CD8-positive, alpha-beta memory T cell (primary cell): ENCODE measurements at places on chromosomes 7 and 10.

DNA sequence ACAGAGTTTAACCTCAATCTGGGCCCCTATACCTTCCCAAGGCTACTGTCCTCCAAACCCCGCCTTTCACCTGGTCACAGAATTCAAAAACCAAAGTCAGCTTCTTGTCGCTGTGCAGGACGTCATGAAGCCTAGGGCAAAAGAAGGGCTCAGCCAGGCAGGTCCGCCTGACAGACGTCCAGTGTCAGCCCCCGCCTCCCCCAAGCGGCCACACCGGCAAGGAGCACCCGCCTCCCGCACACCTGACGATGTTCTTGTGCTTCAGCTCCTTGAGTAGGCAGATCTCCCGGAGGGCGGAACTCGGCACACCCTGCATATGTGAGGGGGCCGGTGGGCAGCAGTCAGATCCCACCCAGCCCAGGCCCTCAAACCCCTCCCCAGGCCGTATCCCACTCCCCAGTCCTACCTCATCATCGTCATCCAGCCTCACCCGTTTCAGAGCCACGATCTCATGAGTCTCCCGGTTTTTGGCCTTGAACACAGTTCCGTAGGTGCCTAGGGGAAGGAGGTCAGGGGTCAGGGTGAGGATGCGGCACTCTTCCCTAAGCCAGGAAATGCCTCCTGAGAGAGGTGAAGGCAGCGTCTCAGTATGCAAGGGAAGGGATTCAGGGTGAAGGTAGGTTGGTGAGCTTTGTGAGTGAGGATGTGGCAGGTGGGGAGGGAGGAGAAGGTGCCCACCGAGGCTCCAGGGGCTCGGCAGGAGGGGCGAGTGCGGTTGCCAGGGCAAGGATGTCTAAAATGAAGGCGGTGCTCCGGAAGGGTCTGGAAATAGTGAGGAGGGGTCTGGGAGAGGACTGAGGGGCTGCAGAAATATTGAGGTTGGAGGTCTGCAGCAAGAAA, 811 bp downstream of the CDK5 start:
- no peak for DNase-seq

DNA sequence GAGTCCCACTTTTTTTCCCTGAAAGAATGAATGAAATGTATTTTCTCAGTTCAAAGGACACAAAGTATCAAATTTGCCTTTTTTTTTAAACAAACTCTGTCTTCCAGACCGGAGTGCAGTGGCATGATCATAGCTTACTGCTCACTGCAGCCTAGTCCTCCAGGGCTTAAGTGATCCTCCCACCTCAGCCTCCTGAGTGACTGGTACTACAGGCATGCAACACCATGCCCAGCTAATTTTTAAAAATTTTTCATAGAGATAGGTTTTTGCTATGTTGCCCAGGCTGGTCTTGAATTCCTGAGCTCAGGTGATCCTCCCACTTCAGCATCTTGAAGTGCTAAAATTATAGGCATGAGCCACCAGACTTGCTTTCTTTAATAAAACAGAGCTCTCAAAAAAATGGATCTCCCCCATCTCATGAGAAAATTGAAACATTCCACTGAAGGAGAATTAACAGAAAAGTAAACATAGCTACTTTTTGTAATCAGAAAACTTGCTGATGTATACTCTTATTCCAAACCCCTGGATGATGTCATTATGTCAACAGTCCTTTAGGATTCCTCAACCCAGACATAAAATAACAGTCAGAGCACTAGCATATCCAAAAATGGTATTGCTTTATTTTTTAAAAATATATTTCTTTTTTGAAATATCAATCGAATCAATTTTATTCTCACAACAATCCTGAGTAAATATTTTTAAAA, 12.3 kb upstream of the TRDMT1 start:
- DNase-seq = no peak

DNA sequence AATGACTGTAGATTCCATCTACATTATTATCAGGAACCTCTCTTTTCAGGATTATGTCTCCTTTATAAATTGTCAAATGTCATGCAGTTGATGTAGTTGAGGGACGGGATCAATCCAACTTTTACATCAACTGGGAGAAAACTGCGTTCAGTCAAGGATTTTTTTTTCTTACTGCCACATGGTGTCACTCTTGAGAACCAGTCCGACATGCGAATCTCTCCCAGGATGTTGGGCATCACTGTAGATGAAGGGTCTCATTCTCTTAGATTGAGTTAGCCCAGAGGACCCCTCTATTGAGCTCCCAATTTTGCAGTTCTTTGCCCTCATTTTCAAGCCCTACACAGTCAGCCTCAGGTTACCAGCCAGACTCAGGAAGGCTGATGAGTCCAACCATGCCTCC, 120.3 kb upstream of the PTPRZ1 start:
- no peak for DNase-seq

- peak; percentile 58 for DNase-seq
Observed at GRCh38 chr7:158973440-158973839, 117.1 kb downstream of the DYNC2I1 start.

DNA sequence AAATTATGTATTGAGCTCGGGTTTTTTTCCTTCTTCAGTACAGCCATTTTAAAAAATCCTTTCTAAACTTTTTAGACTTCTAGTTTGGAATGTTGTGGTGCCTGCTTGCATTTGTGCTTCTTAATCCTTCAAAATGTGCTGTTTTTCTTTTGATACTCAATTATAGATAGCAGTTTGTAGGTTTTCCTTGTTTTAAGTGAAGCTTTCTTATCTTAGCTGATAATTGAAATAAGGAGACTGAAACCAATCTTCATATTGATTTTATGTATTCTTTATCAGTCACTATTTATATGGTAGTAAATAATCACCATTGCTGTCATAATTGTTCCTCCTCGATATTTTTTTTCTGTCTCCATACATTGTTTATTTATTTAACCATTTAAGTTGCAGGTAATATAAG, 56.6 kb downstream of the TAF3 start:
- no peak for DNase-seq

DNA sequence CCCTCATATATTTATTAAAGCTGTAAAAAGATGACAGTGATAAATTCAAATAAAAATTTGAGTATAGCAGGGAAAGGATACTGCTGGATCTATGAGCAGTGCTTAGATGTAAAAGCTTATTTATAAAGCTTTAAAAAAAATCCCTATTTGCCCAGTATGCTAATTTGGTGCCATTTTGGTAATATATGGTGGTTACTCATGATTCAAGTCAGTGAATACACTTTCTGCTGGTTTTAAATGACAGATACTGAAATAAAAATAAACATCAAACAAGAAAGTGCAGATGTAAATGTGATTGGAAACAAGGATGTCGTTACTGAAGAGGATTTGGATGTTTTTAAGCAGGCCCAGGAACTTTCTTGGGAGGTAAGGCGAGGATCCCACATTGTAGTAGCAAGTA, 134.4 kb upstream of the SAMD8 start:
- no peak for DNase-seq

DNA sequence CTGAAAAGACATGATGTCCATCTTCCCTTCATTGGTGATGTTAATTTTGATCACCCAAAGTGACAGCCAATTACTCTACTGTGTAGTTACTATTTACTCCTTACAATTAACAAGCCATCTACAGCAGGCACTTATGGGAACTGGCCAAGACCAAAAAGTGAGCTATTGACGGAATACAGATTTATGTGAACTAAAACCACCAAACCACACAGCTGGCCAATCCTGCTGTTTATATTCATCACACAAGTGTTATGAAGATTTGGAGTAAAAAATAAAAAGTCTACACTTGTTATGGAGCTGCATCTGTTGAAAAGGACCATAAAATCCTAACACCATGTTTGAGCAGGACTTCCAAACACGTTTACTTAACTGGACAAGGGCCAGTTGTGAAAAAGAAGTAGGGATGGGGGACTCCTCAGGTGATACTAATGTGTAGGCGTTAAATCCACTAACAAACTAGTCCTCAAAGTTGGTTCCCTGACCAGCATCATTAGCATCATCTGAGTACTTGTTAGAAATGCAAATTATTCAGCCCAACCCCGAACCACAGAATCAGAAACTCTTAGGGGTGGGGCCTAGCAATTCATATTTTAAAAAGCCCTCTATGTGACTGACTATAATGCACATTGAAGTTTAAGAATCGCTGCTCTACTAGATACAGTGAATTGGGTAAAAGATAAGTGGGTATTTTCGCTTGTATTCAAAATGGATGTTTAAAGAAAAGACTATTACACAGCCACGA, 11.6 kb downstream of the MCMBP start:
- DNase-seq = no peak

DNA sequence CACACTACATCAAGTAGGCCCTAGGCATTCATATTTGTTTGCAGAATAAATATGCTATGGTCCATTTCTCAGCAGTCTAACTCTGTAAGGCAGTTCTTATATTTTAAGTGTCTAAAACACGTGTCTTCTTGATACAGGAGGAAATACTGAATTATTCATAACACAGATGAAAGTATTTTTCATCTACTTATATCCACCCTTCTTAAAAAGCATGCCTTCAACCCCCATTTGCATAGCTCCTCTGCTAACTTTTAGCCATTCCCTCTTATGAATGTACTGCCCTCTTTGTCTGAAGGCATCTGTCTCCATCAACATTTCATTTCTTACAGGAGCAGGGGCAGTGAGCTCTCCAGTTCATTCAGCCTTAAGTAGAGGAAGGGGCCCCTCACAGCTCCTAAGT, 57.7 kb downstream of the ZFAND4 start:
- no peak for DNase-seq

- no peak for DNase-seq
Observed at GRCh38 chr10:88205842-88206446, 342.5 kb downstream of the PTEN start.

DNA sequence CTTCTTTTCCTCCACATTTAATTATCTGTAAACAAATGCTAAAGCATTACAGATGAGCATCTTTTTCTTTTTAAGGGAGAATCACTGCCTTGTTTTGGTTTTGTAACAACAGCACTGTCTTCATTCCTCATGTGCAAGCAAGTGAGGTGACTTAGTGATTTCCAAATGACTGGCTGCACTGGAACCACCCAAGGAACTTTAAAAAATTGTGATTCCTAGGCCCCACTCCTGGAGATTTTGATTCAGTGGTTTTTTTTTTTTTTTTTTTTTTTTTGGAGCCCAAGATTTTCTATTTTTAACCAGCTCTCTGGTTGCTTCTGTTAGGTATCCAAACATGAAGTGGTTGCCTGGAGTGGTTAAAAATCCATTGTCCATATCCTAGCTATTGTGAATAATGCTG, 176.2 kb downstream of the LRMDA start:
- no peak for DNase-seq

GRCh38 chr10:69572159-69573055, 815 bp downstream of the NEUROG3 start:
- no peak for DNase-seq

- DNase-seq = no peak
Observed at GRCh38 chr7:95550546-95550945, 45.8 kb downstream of the PDK4 start.

DNA sequence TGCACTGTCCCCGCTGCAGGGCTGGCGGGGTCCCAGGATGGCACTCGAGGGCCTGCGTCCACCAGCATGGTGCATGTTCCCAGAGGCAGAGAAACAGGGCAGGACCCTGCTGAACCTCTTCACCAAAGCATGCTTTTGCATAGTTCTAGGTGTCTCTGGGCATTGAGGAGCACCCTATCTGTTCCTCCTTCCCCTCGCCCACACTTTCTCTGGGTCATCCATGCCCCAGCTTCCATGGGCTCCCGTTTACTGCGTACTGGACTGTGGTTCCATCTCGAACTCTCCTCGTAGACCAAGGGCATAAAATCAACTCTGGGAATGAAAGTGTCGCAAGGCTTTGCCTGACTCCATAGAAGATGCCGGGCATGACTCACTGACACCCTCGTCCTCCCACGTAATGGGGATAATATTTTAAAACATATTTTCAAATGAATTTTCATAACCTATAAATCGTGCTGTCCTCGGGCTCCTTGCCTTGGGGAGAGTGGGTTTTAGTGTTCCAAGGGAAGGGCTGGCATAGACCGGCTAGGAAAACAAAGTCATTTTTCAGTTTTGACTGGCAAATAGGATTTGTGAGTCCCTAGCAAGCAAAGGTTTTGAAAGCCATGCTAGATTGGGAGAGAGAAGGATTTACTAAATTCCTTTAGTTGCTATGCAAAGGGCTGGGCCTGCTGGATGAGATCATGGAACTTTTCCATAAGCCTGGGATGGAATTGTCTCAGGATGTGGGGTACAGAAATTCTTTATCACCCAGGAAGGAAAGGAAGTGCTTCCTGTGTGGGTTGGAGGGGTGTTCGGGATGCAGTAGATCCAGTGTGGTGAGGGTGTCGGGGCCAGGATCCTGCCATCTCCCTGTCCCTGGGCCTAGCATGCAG, 498.7 kb upstream of the MKI67 start:
- DNase-seq = no peak

DNA sequence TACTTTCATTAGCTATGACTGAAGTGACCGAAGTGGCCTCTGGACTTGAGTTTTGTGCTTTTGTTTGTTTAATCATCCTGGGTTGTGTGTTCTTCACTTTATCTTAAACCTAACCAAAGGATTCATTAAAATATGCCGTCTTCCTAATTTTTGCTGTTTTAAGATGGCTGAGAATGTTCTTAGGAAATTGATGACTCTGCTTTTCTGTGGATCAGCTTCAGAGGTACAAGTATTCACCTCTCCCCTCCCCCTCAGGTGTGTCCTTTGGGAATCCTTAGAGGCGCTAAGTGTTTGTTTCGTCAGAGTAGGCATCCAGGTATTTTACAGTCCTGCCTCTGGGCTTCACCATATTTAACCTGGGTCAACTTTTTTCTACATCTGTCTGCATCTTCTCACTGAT, 1.1 kb downstream of the CCDC126 start:
- no peak for DNase-seq

- DNase-seq = no peak
Observed at GRCh38 chr10:108612485-108612884, 1310.8 kb downstream of the XPNPEP1 start.

- no peak for DNase-seq
Observed at GRCh38 chr10:95297402-95297801, 6.6 kb upstream of the PDLIM1 start.

DNA sequence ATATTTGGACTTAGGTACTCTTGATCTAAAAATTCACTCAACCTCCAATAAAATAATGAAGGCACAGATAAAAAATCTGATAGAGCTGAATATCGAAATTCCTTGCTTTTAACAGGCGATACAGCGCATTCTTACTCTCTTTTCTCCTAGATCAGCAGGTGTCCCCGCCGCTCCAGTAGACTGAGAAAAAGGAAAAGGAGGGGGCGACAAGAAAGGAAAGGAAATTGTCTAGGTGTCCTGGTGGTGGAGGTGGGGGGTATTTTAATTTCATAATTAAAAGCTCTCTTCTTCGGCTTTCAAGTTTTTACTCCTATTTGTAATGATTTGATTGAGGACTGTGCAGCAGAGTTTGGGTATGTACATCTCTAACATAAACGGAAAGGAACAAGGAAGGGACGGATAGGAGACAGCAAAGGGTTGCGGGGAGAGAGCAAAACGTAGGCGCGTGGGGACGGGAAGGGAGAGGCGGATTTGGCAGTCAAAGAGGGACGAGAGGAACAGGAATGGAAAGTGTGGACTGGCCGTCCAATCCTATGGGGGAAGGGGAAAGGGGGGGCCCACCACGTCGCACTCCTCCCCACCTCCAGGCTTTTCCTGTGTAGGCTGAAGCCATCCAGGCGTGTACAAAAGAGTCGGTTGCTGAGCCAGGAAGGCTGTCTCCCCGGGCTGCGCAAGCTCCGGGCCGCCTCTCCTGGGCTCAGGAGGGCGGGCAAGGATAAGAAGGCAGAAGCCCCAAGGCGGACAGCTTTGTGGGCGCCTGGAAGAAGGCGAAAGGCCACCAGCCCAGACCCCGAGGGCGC, 875 bp upstream of the HECTD2 start:
- peak; percentile 66 for DNase-seq
